ENCODE measurements at places on chromosomes 16 and 17. TPM values are rescaled to one million over a fixed set of nuclear protein-coding genes. Genes with fewer than 3 reads are reported as not detected.

SLC13A2 gene
- total RNA-seq, result 0.12 TPM

MSI2 gene
- total RNA-seq, result 42.6 TPM

NUFIP2 gene
- total RNA-seq, result 38.1 TPM

CCL14 gene
- not detected for total RNA-seq

DUS2 gene
- 17.3 TPM for total RNA-seq

LPCAT2 gene
- 5.5 TPM for total RNA-seq

KRT20 gene
- 0.18 TPM for total RNA-seq

CHST4 gene
- total RNA-seq, result not detected

CES3 gene
- 3.0 TPM for total RNA-seq

CD300LB gene
- 0.09 TPM for total RNA-seq

TOP3A gene
- total RNA-seq, result 37.2 TPM

Measured in A549 treated with dexamethasone at 1 μM for 4 hours (cell line).